Stimulated activated CD8-positive, alpha-beta memory T cell treated with anti-CD3 and anti-CD28 coated beads, Interleukin-7, amount 100 ng/mL, for 1 hour (primary cell): ENCODE measurements at places on chromosomes 11 and 22.

DNA sequence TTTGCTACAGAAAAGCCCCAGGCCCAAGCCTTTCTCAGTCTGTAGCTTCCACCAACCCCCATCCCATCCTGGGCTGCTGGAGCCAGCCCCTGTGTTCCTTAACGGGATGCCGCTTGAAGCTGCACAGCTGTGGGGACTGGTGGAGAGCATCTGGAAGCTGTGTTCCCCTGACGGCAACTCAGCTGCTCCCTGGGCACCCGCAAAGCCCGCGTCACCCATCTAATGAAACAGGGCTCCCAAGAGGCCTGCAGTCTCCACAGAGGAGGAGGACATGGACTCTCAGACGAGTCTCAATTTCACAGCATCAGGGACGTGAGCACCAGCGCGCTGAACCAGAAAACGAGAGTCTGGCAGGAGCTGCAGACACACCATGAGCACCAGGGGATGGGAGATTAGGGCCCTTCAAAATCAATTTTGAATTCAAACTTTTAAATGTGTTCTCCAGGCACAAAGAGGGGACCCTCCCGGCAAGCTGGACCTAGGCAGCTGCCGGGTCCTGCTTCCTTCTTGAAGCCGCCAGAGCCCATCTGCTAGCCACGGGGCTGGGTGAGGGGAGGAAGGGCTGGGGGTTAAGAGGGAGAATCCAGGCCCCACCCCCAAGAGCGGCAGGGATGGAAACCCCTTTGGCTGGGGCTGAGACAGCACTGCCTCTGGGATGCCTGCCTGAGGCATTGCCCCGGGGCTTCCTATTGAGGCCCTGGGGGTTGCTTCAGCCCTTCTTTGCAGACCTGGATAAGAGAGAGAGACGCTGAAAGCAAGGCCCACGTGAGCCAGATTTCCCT lies 21.0 kb downstream of the LMO1 start:
- DNase-seq: no peak

DNA sequence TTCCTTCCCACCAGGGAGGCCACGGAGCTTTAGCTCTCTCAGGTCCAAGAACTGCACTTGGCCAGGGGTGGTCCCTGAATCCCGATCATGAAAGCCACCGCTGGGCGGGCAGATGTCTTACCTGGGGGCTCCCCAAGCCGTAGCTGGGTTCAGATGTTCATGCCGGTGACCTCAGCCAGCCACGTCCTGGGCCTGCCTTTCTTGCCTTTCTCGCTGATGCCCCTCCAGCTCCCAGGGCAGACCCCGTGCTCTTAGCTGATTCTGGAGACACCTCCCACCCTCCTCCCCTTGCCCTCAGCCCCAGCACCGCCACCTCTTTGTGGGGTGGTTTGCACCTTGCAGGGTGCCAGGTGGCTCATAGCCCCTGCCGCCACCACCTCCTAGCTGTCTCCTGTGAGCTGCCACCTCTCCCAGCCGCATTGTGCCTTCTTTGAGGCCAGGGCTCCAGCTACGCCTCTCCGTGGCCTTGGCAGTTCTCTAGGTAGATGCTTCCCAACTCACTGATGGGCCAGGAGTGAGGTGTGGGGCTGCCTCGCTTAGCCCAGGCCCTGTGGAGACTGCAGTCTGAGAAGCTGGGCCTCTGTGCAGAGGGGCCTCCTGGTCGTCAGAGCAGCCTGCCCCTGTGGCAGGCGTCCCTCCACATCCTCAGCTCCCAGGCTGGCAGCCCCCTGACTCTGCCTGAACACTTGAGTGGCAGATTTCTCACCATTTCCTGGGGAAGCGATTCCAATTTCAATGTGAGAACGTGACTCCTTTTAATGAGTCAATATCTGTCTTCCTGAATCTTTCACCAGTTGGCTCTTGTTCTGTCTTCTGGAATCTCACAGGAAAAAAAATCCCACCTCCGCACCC lies 97.6 kb upstream of the B3GAT1 start:
- no peak for DNase-seq

- DNase-seq: no peak
Observed at GRCh38 chr22:36279219-36279666, 26.3 kb downstream of the APOL1 start.

- DNase-seq: no peak
Observed at GRCh38 chr22:47449508-47450270, 687.2 kb downstream of the TBC1D22A start.

DNA sequence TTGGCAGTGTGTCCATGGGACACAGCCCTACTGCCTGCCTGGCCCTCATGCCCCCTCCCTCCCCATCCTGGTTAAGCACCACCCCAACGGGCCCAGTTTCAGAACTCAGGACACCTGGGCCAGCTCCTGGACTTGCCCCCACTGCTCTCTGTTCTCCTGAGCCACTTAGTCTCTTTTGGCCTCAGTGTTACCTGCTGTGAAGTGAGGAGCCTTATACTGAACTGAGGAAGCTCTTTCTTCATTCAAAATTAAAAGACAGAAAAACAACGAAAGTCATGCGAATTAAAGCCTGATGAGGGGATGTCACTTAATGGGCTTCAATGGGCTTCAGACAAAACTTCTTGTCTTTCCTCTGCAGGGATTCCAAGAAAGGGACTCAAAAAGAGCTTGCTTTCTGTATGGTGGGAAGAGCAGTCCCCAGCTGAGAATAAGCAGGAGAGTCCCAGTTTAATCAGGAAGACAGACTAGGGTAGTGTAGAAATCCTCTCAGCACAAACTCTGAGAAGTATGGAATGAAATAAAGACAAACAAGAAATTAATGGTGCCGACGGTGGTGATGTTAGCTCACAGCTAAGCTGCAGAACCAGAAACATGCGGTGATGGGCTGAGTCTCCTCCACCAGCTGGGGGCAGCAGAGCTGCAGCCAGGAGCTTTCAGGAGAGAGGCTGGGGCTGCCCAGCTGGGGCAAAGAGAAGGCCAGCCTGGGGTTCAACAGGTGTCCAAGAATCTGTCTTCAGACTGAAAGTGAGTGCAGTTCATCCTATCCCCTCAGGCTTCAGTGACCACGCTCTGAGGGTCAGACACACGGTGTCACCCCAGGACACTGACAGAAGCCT lies 101.0 kb downstream of the GGTLC2 start:
- DNase-seq: no peak

GRCh38 chr11:131278472-131278871 lies 91.9 kb upstream of the NTM start:
- no peak for DNase-seq

DNA sequence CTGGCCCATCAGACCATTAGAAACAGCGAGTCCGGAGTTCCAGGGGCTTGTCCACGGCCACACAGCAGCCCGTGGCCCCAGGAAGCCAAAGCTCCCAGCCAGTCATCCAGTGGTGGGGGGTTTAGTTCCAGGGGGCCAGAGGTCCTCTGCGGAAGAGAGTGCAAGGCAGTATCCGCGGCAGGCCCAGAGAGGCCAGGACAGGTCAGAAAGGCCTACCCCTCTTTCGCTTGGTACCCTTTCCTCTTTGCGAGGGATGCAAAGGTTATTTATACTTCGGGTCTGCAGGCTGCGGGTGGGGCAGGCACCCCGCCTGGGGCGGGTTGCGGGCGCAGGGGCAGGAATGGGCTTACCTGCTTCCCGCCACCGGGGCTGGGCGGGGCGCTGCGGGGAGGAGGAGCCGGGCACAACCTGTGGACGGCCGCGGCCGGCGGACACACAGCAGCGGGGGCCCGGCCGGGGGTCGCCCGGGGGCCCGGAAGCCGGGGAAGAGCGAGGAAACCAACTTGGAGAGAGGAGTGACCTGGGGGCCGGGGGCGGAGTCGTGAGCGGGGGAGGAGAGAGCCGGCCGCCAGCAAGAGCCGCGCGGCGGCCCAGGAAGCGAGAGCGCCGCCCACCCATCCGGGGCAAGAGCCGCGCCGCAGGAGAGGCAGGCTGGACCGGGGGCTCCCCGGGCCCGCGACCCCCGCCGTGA lies at the start of gene SH3BP1:
TSS of gene SH3BP1 (plus strand) at position 600 of the 691 bp plus-strand sequence. CDS start 119 bp downstream, outside the sequence.
- DNase-seq: no peak

DNA sequence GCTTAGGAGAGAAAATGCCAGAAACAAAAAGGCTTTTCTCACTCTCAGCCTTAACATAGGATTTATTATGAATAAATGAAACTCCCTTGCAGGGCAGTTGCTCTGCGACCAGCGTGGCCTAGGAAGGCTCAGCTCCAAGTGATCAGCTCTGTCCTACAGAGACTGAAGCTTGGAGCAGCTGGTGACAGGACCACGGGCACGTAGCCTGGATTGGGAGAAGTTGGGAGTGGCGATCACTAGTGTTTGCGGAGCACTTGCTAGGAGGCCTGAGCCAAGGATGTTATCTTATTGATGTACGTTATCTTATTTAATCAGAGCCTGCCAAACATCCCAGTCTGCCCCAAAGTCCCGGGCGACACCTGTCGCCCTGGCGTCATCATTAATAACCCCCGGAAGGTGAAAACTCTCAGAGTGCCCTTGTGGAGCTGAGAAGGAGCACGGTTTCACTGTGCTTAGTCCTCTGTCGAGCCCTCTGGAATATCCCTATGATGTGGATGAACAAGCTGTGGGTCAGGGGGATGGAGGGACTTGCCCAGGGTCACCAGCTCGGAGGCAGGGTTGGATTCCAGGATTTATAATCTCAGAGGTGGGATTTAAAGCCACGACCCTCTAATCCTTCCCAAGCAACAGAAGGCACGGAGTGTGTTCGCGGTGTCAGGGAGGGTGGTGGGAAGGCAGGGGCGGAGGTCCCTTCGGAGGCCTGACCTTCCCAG lies 40.8 kb upstream of the SMIM38 start:
- no peak for DNase-seq

DNA sequence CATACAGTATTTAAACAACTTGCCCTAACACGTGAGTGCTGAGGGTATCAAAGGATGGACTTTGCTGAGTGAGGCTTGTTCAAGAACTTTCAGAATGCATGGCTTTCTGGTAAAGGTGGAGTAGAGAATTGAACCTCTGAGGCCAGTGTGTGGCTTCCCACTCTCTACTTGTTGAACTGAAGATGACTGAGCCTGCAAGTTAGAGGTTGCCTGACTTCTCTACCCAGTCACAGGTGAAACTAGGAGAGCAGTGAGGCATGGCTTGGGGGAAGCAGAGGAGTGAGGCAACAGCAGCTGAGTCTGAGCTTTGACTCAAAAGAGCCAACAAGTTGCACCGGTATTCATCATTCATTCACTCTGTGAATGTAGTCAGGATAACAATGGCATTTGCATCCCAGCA lies 256.4 kb upstream of the SESN3 start:
- no peak for DNase-seq

GRCh38 chr11:117249571-117249970 lies 17.1 kb downstream of the RNF214 start:
- no peak for DNase-seq

GRCh38 chr22:46035380-46035741 lies 58.4 kb upstream of the WNT7B start:
- no peak for DNase-seq

- no peak for DNase-seq
Observed at GRCh38 chr11:2531987-2532703, 87.3 kb downstream of the KCNQ1 start.

DNA sequence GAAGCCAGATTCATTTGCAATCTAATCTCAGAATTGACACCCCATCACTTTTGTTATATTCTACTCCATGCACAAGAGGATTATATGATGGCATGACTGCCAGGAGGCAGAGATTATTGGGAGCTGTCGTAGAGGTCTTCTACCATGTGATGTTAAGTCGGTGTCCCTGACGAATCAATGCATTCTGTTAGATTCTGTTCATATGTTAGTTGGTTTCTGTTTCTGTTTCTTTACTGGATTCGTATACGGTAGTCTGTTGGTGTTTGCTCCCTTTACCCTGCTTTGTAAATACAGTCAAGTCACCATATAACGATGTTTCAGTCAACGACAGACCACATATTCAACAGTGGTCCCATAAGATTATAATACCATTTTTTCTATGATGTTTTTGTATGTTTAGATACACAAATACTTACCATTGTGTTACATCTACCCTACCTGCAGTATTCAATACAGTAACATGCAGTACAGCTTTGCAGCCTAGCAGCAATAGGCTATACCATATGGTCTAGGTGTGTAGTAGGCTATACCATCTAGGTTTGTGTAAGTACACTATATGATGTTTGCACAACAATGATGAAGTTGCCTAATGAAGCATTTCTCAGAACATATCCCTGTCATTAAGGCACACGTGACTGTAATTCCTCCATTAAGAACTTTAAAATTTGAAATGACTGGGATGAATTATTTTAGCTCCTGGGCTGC lies 22.8 kb upstream of the RASSF10 start:
- no peak for DNase-seq

DNA sequence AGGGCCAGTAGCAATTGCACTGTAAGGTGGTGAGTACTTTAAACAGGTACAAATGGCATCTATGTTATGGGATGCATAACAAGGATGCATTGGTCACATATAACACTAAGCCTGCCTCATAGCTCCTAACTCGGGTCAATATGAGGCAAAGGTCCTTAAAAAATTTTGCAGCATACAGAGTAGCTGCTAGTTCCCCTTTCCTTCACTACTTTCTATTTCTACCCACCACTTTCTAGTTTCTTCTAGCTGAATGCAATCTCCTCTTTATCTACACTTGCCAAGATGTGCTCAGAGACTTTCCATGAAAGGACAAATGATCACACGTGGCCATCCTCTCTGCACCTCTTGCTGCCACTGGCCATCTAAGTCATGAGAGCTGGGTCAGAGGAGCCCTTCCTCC lies 9.8 kb downstream of the OR51F2 start:
- DNase-seq: no peak

DNA sequence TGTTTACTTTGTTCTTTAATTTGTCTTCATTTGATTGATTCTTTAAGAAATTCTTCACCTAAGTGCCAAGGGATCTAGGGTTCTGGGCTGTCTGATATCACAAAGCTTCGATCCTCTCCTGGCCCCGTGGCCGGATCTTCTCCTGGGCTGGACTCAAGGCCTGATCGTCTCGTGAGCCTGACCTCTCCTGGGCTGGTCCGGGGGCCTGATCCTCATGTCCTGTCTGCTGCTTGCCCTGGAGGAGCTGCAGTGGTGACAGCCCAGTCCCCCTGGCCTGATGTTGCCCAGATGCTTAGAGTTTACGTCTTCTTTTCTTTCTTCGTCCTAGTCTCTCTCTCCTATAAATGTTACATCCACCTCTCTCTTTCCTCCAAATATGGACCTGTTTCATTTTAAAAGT lies 3.3 kb downstream of the NADSYN1 start:
- no peak for DNase-seq

GRCh38 chr22:48261048-48261621 lies 1498.7 kb downstream of the TBC1D22A start:
- no peak for DNase-seq

DNA sequence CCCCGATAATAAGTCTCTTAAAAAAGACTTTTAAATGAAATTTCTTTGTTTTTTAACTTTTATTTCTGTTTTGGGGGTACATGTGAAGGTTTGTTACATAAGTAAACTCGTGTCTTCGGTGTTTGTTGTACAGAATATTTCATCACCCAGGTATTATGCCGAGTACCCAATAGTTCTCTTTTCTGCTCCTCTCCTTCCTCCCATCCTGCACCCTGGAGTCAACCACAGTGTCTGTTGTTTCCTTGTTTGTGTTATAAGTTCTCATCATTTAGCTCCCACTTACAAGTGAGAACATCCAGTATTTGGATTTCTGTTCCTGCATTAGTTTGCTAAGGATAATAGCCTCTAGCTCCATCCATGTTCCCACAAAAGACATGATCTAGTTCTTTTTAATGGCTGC lies 1.6 kb upstream of the GSTP1 start:
- DNase-seq: no peak
